Mucosa of gallbladder (tissue), 1 donor: ENCODE measurements at places on chromosomes 13 and 19. TPM values are rescaled to one million over a fixed set of nuclear protein-coding genes. Genes with fewer than 3 reads are reported as not detected.

GRCh38 chr19:53881482-53882390, at the start of gene PRKCG:
Gene PRKCG, plus strand, starts transcription at chr19:53882197. Its CDS starts 298 bp downstream, at chr19:53882495.
- DNase-seq: no peak

GRCh38 chr13:97327506-97328221, 105.5 kb downstream of the MBNL2 start:
- DNase-seq: no peak

GRCh38 chr13:41389580-41389979, 67.8 kb upstream of the RGCC start:
- DNase-seq: no peak

- DNase-seq: no peak
These were observed 22.0 kb downstream of the CEACAM4 start for GRCh38 chr19:41604831-41605230.

- no peak for DNase-seq
These were observed 1645.4 kb upstream of the SPRY2 start for GRCh38 chr13:81986308-81986707.

- DNase-seq: no peak
These were observed 28.8 kb downstream of the CELF5 start for GRCh38 chr19:3253270-3253669.

DNA sequence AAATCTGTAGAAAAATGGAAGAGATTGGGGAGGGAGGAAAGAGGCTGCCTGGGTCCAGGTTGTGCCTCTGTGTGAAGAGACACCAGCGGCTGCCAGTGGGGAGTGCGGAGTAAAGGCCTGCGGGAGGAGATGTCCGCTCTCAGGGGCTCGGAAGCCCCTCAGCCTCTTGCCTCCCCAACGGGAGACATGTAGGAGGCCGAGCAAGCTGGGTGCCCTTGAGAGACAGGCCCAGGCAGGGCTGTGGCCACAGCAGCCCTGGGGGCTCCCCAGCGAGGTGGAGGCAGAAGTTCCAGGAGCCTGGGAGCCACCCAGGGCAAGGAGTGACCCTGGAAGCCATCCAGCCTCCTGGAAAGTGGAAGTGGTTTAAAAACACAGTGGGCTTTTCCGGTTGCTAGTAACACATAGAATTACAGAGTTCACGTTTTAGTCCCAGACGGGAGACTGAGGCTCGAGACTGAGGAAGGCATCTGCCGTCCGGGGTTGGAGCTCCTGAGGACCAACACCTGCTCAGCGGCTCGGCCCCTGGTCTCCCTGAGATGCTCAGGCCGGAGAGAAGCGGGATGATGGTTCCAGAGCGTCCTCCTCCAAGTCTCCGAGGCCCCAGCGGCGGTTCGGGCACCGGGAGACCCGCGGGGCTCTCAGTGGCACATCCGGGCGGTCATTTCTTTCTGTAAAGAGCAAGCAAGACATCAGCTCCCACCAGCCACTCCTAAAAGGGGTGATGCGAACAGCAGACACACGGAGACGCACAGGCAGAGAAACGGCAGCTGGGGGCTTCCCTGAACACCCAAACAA, 21.9 kb upstream of the MKNK2 start:
- no peak for DNase-seq

DNA sequence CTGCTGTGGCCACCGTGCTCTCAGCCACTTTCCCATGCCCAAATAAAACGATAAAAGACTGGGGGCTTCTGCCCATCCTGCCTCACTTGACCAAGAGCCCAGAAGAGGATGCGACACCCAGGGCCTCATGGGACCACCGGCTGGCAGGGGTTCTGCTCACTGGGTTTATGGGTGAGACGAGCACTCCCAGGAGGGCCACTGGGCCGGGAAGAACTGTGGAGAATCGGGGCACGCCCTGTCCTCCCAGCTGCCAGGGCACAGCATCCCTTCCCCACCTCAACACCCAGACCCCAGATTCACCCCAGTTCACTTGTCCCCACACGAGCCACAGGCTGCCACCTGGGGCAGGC, 4.7 kb upstream of the F10 start:
- DNase-seq: no peak

DNA sequence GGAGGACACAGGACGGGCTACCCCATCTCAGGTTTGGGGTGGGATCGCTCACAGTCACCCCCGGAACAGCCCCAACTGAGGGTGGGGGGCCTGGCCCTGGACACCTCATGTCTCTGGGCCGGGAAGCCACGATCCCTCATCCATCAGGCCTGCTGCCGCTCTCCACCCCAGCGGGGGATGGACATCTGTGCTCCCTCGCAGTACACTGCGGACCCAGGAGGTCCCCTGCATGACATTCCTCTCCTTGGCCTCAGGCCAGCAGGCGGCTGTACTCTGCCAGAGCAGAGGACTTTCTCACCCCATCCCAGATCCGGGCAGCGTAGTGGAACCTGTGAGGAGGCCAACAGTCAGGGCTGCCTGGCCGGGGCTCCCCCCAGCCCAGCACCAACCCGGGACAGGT, 15.5 kb downstream of the IRGC start:
- no peak for DNase-seq

GRCh38 chr13:50389726-50390125, 374.5 kb downstream of the KCNRG start:
- DNase-seq: no peak

DNA sequence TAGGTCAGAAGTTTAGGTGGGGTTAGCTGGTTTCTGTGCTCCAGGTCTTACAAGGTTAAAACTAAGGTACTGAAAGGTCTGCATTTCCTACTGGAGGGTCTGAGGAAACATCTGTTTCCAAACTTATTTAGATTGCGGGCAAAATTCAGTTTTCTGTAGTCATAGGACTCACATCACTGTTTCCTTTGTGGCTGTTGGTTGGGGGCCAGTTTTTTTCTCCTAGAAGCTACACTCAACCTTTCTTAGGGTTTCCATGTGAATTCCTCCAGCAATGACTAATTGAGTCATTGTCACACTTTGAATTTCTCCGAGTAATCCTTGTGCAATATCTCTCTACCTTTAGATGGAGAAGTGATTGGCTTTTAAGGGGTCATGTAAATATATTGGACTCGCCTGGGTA, 773.4 kb upstream of the SLITRK1 start:
- no peak for DNase-seq

DNA sequence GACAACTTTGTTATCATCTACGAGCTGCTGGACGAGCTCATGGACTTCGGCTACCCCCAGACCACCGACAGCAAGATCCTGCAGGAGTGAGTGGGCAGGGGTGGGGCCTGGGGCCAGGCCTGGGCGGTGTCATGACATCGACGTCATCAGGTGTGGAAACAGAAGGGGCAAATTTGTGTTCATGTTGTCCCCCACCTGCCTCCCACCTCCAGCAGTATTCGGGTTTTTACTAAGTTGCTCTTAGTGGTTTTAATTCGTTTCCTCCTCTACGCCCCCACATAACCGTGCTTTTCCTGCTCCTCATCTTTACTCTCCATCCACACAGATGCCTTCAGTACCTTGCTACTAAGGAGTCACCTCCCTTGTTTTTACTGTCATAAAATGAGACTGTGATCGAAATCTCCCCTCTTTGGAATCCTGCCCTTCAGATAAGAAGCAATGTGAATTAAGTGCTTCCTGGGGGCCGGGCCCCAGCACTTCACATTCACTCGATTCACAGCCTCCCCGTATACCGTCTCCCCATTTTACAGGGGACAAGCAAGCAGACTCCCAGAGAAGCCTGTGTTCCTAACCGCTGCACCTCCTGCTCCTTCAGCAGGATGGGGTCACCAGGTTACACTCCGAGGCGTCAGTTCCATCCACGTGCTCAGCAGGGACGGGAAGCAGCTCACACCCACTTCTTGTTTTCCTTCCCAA, 10.5 kb downstream of the AP1M1 start:
- no peak for DNase-seq

DNA sequence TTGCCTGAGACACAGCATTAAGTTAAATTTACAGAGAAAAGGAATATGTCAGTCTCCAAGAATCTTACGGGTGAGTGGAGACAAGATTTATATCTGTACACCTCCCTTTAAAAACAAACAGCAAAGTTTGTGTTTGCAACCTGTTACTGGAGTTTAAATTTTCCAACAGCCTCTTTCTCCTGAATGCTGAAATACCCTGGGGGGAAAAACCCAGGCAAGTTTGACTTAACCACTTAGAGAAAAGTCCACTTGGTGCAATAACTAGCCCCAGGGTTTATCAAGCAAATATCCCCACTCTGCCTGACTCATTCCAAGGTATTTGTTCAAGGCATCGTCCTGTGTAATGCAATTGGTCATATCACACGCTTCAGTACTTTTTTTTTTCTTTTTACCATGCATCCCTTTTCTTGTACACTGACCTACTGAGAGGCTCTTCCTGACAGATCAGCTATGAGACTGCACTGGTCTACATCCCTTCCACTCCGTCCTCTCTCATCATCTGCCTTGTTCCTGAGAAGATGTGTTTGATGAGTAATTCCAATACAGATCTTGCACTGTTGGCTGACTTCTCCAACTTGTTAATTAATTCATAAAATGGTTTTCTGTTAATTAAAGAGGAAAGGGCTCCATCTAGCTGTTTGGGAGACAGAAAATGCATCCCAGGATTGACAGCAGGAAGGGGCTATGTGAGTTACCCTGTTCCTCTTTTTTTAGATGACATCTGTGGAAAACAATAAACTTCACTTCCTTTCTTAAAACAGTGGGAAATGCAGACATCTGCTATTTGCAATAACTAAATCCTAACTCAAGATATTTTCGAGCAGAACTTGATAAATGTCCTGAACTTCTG, 212.5 kb upstream of the IRS2 start:
- DNase-seq: no peak

KRTDAP gene
- not detected for total RNA-seq

ALOX5AP gene
- 50.3 TPM for total RNA-seq

ASF1B gene
- 1.7 TPM for total RNA-seq
